Left renal cortex interstitium (tissue), 4 donors: ENCODE measurements at places on chromosomes 2 and 18.

GRCh38 chr2:232142049-232142448 is 180.5 kb downstream of the DIS3L2 start:
- no peak for DNase-seq

DNA sequence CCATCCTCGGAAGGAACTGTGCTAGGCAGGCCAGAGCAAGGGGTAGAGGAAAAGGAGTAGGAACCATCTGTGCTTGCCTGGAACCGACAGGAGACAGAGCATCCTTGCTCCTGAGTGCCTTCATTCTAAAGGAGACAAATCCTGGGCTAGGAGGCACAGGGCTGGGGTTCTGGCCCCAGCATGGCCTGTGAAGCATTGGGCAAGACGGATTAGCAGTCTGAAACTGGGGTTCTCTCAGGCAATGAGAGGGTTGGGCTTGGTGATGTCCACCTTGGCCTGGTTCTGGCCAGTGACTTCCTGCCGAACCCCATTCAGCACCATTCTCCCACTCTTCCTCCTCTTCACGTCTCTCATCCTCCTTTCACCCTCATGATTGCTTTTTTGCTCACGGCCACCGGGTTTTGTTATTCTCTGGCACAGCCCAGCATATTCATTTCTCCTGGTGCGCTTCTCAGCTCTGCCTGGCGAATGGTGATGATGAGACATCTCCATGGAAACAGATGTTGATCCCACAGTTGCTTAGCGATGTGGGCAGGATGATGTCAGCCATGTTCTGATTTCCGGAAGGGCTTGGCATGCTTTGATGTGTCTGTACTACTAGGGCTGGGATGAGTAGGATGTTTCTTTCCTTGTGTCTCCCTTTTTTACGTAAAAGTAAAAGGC is 127.7 kb downstream of the CAPN13 start:
- no peak for DNase-seq

GRCh38 chr18:52342456-52342855 is 2.5 kb downstream of the DCC start:
- no peak for DNase-seq

GRCh38 chr2:198254536-198255090 is 450.2 kb downstream of the PLCL1 start:
- DNase-seq, result no peak

DNA sequence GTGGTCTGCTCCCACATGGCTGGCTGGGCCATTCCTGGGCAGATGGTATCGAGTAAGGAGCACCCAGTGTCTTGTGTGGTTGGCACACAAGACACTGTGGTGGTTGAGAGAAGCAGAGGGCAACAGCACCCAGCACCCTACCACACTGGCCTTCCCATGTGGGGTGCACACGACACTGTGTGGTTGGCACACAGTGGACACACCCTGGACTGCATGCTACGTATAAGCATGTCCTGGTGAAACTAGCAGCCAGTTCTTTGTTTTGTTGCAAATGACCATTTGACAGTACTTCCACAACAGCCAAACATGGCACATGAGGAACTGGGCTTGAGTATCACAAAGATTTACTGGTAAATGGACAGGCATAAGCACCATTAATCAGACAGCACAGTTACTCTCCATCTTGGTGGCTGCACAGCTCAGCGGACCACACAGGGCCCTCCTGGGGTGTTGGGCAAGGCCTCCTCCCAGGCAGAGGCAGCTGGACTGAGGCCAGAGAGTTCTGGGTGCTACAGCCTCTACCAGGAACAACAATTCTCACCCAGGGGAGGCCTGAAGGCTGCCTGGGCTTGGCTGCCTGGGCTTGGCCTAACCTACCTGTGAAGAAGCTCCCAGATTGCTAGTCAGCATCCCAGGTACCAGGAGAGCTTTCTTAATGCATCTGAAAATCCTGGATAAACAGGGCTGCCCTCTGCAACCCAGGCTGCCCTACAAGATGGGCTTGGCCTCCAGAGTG is 59.3 kb upstream of the ALPP start:
- DNase-seq, result no peak
